ENCODE measurements at places on chromosomes 13 and 19.

- DNase-seq = no peak
These were observed 18.4 kb upstream of the ITM2B start for GRCh38 chr13:48214519-48215121.

DNA sequence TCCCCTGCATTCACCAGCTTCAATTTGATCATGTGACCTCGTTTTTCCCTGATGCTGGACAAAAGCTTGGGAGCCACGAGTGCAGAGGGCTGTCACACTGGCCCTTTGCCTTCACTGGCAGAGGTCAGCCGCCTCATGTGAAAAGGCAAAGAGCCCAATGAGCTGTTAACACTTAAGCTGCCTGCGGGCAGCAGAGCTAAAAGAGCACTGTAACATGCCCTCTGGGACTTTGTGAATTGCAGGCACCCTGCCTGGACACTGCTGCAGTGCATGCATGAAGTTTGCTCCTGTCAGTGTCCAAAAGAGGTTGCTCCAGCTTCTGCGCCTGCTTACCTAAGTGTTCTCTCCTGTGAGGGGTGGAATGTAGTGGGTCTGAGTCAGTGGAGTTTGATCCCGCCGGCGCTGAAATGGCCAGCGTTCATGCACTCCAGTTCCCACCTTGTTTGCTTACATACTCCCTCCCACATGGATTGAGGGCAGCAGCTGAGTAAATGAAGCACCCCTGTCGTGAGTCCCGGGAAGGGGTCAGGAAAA is 193.7 kb downstream of the RFC3 start:
- no peak for DNase-seq

DNA sequence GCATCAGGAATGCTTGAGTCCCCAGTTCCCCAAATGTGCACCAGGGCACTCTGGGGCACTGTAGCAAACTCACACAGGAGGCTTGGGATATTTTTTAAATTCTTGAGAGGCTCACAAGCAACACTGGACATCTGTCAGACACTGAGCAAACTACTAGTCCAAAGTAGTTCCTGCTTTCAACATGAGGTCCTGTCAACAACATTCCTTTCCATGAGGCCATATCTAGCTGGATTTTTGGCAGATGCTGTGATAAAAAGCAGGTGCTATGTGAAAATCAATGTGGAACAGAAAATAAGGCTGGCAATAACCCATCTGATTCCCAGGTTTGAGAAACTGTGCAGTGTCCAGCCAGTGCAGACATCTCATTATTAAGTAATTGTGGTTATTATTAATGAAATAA is 50.5 kb downstream of the STARD13 start:
- DNase-seq = no peak

- no peak for DNase-seq
These were observed 393.0 kb downstream of the ITGBL1 start for GRCh38 chr13:101845245-101846020.

GRCh38 chr19:3269916-3270671 is 45.6 kb downstream of the CELF5 start:
- no peak for DNase-seq

GRCh38 chr13:39767791-39768517 is 112.5 kb downstream of the COG6 start:
- DNase-seq = no peak

GRCh38 chr13:68292601-68293000 is 1062.5 kb upstream of the PCDH9 start:
- DNase-seq = no peak

DNA sequence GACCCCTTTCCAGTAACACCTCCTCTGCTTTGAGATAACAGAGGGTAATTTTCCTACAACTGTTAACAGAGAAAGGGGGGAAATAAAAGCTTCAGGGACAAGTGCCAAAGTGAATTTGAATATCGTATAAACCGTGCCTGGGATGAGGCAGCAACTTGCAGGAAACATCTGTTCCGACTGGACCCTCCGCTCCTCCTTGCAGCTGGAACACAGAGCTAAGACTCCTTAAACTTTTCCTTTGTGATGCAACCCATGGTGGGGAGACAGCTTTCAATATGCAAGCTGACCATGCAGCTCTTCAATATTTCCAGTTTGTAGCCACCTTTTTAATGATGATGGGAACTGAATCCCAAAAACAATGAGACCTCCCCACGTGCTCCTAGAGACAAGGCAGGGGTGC is 432.6 kb downstream of the ZNF536 start:
- DNase-seq = no peak

DNA sequence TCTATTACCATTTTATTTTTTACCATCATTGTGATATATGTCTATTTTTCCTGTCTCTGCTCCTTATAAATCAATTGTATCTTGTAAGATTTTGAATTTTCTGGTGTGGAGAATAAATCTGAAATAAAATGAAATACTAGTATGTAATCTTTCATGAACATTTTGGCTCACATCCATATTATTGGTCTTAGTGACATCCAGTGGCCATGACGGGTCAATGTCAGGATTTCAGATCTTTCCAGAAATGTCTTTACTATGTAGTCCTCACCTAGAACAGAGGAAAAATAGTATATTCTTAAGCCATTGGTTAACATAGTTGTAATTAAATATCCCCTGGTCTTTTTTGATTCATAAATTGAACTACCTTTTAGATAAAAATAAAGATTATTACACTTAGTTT is 109.8 kb upstream of the GPC6 start:
- DNase-seq = no peak

GRCh38 chr13:50801087-50801931 is 42.2 kb downstream of the DLEU7 start:
- peak; percentile 82 for DNase-seq

DNA sequence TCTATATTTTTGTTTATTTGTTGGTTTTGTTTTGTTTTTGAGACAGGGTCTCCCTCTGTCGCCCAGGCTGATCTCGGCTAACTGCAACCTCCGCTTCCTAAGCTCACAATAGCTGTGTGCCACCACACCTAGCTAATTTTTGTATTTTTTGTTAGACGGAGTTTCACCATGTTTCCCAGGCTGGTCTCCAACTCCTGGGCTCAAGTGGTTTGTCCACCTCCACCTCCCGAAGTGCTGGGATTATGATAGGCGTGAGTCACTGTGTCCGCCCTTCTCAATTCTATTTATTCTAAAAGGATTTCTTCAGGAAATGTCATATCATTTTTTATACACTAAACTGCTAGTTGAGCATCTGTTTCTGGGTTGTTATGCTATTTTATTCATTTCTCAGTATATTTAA is 1206.0 kb downstream of the OLFM4 start:
- no peak for DNase-seq

- no peak for DNase-seq
These were observed 10.4 kb downstream of the SETDB2 start for GRCh38 chr13:49454388-49455006.

DNA sequence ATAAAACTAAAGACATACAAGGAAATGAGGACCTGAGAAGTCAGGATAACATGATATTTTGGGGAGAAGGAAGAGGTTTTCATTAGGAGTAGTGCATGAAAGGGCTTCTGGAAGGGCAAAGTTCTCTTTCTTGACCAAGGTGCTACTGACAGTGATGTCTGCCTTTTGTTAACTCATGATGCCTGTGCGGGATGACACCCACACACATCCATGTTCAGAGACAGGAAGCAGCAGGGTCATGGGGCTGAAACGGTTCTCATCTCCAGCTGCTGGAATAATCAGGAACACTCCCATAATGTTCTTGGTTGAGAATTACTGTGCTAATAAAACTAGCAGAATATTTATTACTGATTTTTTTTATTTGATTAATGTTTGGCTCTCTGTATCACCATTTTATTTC is 29.1 kb downstream of the KCNC3 start:
- DNase-seq = no peak

GRCh38 chr13:55553701-55554100 is 1587.0 kb upstream of the PRR20A start:
- DNase-seq = no peak

Measured in stimulated activated naive B cell treated with anti-CD40 and anti-IgM and Interleukin-4, amounts not matched to agents 10 μg/mL and 1 μg/mL and 100 μg/mL, for 72 hours (primary cell).